ENCODE measurements at places on chromosomes 4 and X.

- DNase-seq: no peak
These were observed 39.9 kb downstream of the FAM149A start for GRCh38 chr4:186144198-186144945.

DNA sequence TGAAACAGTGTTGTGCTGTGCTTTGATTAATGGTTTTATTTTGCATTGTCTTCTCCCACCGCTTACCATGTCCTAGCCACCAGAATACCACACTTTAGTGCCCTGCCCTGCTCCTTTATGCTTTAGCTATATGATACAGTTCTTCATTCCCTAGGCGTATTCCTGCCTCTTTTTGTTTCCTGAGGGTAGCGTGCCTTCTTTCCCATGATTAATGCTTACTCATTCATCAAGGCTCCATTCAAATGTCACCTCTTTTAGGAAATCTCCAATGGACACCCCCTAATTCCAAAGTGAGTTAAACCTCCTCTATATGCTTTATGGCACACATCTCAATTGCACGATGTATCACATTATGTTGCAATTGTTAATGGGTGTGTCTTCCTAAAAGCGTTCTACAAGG, 46.3 kb downstream of the SPANXD start:
- DNase-seq: no peak

DNA sequence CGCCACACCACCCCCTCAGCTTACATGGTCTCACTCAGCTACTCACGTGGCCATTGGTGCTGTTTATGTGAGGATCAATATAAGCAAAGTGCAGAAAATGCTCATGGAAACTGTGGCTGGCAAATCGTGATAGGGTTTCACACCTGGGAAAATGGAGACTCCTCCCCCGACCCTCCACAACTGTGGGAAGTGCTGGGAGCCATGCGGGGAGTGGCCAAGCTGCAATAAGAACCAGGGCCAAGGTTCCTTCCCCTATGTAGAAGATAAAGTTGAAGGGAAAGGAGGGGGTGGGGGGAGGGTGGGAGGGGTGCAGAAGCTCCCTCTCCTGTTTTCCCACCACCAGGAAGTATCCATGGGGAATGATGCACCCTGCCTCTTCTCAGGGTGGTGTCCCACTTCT, 145.5 kb upstream of the MAMLD1 start:
- no peak for DNase-seq

- no peak for DNase-seq
These were observed 169.9 kb upstream of the LDB2 start for GRCh38 chr4:17068392-17068791.

DNA sequence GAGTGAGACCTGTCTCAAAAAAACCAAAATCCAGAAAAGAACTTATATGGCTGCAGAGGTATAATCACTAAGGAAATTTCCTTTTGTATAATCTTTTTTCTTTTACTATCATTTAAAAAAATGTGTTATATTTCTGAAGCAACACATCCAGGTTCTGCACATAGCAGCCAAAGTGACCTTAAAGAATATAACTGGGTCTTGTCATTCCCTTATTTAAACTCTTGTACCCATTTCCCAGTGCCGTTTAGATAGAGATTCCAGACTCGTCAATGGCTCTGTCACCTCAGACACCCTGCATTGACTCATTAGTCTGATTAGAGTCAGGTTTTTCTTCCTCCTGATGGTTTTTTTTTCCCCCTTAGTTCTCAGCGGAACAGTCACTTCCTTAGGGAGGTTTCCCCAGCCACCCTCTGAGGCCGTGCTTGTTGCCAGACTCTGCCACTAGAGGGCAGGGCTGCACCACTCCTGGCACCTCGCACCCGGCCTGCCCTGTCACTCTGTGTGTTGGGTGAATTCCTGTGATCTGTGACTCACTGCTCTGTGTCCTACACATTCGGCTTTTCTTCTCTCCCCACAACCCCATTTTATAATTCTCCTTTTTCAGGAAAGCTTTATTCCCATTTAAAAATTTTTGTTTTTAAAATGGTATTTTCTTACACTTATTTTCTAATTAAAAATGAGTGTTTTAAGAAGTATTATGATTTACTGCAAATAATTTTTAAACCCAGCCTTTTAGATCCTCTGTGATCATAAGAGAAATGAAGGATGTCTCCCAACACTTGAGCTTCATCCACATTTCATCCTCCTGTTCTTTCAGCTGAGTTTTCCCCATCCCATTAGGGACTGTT, 32.1 kb downstream of the HTT start:
- peak; percentile 94 for DNase-seq

- DNase-seq: no peak
These were observed 576.2 kb upstream of the CT83 start for GRCh38 chrX:117038918-117039440.

GRCh38 chr4:173698557-173699262, 168.7 kb upstream of the HAND2 start:
- no peak for DNase-seq

GRCh38 chrX:8090482-8090881, 80.6 kb downstream of the VCX2 start:
- no peak for DNase-seq

GRCh38 chr4:153512952-153513500, 46.9 kb downstream of the TMEM131L start:
- no peak for DNase-seq

DNA sequence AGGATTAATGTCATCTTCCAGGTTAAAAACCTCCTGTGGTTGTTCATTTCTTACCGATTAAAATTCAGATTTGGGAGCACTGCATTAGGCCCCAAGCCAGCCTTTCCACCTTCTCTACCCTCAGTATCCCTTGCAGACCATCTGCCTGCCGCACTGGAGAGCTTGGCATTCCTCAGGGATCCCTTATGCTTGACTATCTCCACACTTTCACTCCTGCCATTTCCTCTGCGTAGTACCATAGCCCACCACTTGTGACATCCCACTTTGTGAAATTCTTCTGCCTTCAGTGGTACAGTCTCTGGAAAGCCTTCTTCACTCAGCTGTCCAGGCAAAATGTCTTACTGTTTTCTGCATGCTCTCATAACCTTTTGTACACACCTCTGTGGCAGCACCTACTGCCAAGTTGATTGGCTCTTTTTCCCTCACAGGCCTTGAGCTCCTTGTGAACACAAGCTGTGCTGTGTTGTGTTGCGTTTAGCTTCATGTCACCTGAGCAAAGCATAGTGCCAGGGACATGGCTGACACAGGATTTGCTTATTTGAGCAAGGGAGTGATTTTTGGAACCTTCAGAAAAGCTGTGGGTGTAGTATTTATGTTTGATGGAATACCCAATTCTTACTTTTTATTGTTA, 156.4 kb downstream of the ARX start:
- DNase-seq: no peak

DNA sequence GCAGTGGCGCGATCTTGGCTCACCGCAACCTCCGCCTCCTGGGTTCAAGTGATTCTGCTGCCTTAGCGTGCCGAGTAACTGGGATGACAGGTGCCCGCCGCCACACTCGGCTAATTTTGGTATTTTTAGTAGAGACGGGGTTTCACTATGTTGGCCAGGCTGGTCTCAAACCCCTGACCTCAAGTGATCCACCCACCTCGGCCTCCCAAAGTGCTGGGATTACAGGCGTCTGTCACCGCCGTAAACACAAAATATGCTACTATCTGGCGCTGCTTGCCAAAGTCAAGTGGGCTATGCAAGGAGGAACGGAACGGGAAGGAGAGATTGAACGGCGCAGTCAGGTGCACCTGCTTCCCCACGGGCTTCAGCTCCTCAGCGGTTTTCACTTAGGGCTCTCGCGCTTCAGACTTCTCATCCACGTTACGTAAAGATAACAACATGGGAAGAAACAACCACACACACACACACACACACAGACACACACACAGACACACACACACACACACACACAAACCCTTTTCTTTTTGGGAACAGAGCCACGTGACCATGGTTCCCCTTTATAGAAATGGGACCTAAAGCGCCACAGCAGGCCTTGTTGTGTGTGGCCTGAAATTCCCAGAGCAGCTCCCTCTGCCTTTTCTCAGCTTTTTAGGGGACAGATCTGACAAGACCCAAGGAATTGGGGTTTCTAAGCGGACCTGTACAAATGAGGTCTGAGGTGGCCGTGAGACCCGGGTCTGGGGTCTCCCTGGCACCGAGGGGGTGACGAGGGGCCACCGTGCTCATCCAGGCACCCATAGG, 1.5 kb downstream of the P2RY8 start:
- no peak for DNase-seq

DNA sequence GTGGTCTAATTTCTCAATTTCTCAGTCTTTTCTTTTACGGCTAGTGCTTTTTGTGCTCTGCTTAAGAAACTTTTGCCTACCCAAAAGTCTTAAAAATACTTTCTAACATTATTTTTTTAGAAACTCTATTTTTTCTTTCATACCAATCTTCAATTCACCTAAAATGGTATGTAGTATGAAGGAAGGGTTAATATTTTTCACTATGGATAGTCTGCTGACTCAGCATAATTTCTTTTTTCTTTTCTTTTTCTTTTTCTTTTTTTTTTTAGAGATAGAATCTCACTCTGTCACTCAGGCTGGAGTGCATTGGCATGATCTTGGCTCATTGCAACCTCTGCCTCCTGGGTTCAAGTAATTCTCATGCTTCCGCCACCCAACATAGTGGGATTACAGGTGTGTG, 34.2 kb upstream of the GYPE start:
- no peak for DNase-seq

DNA sequence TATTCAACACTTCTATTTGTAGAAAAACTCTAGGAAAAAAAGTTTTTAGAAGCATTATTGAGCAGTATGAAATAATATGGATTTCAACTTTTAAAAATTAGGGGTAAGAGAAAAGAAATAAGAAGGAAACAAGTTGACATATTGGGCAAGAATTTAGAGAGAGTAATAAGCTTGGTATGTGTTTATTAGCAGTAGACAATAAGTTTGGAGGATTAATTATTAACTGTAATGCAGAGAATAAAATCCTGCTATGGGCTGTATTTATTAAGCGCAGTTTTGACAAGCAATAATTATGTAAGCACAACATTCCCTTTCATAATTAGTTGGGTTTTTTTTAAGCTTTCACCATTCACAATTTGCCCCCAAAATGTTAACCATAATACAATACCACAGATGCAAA, 162.7 kb upstream of the SLC7A11 start:
- DNase-seq: no peak

DNA sequence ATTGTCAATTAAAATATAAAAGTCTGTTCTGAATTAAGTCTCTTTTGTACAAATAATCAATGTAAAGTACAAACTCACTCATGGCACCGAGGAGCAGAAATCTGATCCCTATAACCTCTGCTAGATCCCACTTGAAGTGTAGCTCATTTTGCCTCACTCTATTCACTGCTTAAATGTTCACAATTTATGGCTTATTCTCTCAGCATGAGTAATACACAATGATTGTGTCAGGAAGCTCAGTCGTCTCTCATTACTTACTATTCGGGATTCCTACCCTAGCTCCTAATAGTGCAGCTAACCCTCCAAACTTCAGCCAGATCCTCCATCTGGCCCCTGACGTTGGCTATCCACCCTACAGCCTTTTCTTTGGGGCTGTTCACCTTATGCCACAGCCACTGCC, 4.7 kb upstream of the AMMECR1 start:
- DNase-seq: no peak

DNA sequence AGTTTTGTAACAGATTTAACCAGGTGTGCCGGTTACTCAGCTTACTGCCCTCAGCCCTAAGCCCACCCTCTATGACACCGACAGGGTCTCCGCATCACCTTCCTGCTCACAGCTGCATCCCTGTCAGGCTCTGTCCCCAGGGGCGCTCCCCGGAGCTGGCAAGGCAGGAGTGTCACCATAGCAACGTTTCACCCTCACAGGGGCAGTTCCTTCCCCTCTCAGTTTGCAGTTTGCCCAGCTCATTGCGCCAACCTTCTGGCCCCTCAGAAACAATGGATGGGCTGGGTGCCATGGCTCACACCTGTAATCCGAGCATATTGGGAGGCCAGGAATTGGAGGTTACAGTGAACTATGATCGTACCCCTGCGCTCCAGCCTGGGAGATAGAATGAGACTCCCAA, 42.6 kb downstream of the RGS12 start:
- no peak for DNase-seq

DNA sequence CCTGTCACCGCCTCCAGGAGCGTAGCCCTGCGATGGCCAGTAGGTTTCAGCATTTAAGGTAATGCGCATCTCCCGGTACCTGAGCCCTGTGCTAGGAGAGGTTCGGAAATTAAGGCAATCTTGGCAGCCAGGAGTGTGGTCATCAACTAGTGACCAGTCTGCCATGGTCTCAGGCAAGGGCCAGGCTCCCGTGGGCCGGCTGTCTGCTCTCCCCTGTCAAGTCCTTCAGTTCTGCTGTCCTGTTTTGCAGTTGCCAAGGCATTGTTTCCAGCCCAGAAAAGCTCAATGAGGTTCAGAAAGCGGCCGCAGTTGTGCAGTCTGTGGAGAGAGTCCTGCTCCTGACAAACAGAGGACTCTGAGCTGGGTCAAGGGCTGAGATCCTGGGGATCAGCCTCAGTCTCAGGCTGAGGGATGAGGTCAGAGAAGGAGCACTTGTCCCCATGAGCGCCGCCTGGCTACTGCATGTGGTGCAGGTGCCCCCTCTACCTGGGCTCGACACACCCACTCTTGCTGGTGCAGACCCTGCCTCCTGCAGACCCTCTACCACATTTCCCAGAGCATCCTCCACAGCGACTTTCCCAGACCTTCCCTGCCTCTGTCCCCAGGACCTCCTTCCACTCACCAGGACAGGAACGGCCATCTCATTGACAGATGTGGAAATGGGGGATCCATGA, 53.4 kb upstream of the PSAPL1 start:
- DNase-seq: no peak

DNA sequence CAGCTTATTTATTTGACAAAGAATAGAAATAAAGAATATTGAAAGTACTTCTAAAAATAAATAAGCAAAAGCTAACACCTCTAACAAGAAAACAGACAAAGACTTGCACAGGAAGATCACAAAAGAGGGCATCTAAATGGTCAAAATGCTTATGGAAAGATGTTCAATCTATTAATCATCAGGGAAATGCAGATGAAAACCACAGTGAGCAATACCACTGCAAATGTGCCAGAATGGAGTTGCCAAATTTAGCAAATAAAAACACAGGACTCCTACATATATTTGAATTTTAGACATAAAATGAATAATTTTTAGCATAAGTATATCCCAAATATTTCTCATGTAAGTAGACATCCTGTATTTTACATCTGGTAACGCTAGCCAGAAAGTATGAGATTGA, 56.1 kb upstream of the HPGD start:
- DNase-seq: no peak

DNA sequence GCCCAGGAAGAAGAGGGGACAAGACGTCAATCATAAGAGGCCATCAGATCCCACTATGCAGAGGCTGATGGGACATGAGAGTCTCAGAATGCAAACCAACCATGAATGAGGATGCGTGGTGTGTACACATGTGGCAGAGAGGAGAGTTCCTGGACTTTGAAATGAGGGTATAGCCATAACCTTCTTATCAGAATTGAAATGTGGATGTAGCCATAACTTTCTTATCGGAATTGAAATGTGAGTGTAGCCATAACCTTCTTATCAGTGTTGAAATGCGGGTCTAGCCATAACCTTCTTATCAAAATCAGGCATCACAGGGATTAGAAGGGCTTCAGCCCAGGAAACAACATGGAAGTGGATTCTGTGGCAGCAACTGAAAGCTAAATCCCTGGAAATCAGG, 415.5 kb upstream of the FAT1 start:
- no peak for DNase-seq

GRCh38 chr4:53100501-53101190, 238.5 kb downstream of the RASL11B start:
- DNase-seq: no peak

Measured in breast epithelium (tissue), 4 donors.